ENCODE measurements at places on chromosomes 4 and X.
A peak's percentile ranks its signal among the peaks of the same experiment; 100 is the strongest.

- DNase-seq: no peak
Observed at GRCh38 chrX:44906041-44906440, 33.1 kb downstream of the KDM6A start.

DNA sequence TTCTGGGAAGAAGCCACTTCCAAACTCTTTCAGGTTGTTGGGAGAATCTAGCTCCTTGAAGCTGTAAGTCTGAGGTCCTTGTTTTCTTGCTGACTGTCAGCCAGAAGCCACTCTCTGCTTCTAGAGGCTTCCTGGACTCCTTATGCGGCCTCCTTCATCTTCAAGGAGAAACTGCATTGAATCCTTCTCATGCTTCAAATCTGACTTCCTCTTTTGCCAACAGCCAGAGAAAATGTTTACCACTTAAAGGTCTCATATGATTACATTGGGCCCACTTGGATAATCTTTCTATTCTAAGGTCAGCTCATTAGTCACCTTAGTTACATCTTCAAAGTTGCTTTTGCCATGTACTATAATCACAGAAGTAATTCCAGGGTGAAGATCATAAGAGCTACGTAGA lies 327.0 kb downstream of the HNRNPD start:
- no peak for DNase-seq

DNA sequence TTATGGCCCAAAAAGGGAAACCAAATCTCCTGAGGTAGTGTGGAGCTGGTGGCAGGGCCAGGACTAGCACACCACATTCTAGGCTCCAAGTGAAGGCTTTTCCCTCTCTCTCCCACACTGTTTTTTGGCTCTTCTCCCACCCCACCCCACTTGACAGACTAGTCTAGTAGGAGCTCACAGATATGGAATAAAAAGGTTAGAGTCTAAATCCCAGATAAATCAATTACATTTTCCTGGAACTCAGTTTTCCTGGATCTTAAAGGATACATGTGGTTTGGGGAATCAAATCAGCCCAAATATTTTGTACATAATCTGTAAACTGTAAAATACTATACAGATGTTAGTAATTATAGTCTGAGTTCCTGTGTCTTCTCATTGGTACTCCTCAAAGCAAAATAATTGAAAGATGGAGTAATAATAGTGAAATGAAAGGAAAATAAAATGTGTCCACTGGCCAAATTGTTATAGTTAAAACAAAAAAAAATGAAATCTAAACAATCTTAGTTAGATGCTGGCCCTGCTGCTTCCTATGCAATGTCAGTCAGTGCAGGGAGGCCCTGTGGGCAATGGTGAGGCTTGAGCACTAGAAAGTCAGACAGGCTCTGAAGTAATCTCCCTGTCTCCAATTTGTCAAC lies 370.4 kb upstream of the CPEB2 start:
- no peak for DNase-seq

GRCh38 chr4:185269286-185269685 lies 59.9 kb downstream of the SNX25 start:
- no peak for DNase-seq

GRCh38 chr4:81965454-81965853 lies 408.3 kb downstream of the HNRNPD start:
- no peak for DNase-seq

- no peak for DNase-seq
Observed at GRCh38 chr4:127007305-127007704, 625.5 kb upstream of the INTU start.

- no peak for DNase-seq
Observed at GRCh38 chrX:84044051-84044450, 143.9 kb downstream of the RPS6KA6 start.

GRCh38 chr4:108717386-108717785 lies 45.5 kb downstream of the ETNPPL start:
- no peak for DNase-seq

DNA sequence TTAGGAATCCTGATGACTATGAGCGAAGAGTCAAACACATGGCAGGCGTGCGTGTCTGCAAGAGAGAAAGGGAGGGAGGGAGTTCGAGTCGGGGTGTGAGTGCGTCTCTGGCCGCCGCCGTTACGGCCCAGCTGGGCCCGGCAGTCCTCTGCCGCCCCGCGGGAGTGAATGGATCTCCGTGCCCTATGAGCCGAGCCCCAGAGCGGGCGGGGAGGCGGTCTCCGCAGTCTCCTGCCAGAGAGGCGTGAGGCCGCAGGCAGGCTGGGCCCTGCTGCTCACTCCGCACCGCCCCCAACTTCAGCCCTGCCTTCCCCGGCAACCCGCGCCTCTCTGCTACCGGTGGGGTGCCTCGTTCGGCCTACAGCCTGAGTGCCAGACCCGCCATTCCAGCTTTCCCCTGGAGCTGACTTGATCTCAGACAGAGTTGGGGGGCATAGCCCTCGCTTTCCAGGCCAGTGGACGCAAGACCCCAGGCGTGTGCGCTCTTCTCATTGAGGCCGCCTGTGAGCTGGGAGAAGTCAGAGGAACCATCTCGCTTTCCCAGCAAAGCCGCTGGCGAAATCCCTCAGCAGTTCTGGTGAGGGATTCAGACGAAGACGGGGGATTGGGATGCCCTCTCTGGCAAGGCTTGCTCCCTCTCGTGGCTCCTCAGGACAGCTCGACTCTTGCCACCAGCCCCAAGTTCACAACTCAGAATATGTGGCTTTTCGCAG lies 1.4 kb downstream of the SLC16A2 start:
- peak; percentile 58 for DNase-seq

GRCh38 chrX:110108381-110108821 lies 105.5 kb downstream of the TMEM164 start:
- no peak for DNase-seq

GRCh38 chrX:119638725-119639471 lies 32.7 kb upstream of the NKRF start:
- no peak for DNase-seq

DNA sequence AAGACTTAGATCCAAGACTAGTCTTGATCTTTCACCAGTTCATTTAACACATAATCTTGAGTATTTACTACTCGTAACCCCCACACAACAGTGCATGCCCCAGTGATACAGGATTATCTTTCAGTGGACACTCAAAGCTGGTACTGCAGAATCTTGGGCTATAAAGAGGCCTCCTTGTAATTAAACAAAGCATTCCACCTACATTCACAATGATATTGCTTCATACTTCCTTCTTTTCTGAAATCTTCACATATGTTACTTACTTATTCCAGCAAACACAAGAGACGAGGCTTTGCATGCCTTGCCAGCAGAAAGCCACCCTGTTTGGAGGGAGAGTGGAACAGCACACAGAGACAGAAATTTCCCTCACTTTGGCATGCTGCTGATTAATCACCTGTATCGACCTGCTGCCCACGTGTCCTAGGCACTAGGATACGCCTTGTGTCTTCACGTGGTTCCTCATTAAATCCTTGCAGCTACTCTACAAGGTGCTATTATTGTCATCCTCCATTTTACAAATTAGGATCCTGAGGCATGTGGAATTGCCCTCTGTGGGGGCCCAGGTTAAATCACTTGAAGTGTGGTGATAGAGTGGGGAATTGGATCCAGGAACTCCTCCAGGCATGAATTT lies 77.3 kb downstream of the FAM184B start:
- DNase-seq: no peak

GRCh38 chr4:167383291-167383690 lies 149.0 kb upstream of the SPOCK3 start:
- no peak for DNase-seq

DNA sequence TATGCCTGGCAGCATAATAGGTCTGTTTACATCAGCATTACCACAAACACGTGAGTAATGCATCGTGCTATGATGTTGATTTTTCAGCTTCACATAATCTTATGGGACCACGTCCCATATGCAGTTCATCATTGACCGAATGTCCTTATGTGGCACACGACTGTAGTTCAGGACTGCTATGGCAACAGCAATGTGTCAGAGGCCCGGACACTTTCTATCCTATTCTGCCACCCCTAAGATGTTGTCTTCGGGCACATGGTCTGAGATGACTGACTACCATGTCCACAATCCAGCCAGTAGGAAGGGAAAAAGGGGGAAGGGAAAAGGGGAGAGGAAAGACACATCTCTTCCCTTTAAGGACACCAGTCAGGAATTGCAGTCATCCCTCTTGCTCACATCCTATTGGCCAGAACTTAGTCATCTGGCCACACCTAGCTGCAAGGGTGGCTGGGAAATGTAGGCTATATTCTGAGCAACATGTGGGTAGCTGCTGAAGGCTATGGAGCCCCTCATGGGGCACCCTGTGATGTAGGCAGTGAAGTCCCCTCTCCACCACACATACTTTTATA lies 196.0 kb upstream of the RBPJ start:
- DNase-seq: no peak
